ENCODE measurements at places on chromosomes 1 and 21.

GRCh38 chr1:230790026-230790425, 42.8 kb downstream of the CAPN9 start:
- DNase-seq: no peak

GRCh38 chr1:184404727-184405027, 17.8 kb downstream of the C1orf21 start:
- no peak for DNase-seq

GRCh38 chr1:207844371-207844770, 66.6 kb downstream of the CD34 start:
- DNase-seq: no peak

GRCh38 chr1:202807926-202808757, at the start of gene KDM5B:
Gene KDM5B (minus strand): TSS chr1:202808421. CDS start chr1:202808305, 116 bp downstream.
- DNase-seq: peak; percentile 66

GRCh38 chr1:237139732-237140131, 97.7 kb downstream of the RYR2 start:
- DNase-seq: no peak

GRCh38 chr1:218835609-218836008, 338.1 kb upstream of the LYPLAL1 start:
- DNase-seq: no peak

GRCh38 chr1:96333522-96334235, 387.9 kb upstream of the PTBP2 start:
- no peak for DNase-seq

GRCh38 chr1:68081775-68082283, 31.4 kb upstream of the DIRAS3 start:
- DNase-seq: no peak

DNA sequence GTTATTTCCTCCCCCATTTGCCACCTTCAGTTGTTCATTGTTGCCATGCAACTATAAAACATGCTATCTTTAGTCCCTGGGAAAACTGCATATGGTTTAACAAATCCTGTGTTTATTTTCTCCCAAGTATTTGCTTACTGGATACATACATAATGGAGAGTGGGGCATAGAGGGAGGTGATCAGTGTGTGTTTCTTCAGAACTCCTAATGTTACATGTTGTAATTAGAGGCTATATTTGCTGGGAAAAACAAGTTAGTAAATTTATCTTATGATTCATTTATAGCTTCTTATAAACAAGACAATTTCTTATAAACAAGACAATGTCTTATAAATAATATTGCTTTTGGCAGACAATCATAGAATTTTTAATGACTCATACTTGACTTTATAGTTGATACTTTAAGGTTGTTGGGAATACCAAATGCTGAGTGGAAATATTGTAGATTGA, 7.3 kb upstream of the GIPC2 start:
- no peak for DNase-seq

GRCh38 chr1:62953633-62954032, 169.7 kb downstream of the ATG4C start:
- no peak for DNase-seq

DNA sequence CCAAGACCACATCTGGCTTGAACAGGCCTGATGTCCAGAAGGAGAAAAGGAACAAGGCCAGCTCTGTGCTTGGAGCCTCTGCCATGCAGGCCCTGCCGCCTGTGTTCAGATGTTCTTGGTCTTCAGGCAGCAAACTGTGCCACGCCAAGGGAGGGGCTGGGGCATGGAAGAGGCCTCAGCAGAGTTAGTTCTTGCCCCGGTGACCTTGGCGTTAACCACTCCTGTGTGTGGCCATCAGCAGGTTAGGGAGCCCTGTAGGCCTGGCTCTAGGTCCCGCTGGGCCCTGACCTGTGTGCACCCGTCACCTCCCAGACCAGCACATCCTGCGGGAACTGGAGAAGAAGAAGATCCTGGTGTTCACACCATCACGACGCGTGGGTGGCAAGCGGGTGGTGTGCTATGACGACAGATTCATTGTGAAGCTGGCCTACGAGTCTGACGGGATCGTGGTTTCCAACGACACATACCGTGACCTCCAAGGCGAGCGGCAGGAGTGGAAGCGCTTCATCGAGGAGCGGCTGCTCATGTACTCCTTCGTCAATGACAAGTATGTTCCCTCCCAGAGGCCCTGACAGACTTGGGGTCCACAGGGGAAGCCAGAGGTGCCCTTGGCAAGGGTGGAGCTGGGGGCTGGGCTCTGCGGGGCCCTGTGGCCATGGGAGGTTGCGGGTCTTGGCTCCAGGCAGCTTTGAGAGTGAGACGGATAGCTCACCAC, 7.1 kb downstream of the ZC3H12A start:
- DNase-seq: no peak

- DNase-seq: peak; percentile 64
Measured at GRCh38 chr1:179298952-179299351, 5.4 kb downstream of the SOAT1 start.

DNA sequence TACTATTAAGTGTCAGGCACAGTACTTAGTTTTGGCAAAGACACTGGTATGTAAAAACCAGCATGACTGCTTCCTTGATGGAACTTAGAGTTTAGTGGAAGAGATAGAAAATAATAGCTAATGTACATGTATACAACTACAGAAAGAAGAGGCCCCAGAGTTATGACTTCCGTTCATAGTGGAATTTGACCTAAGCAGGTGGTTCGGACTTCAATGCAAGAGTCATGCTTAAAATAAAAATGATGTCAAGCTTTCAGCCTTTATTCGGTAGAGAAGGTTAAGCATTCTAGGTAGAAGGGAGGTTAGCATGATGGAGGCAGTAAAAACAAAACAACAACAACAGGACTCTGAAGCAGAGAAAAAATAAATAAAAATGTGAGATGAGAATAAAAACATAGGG, 165.9 kb downstream of the KCNT2 start:
- no peak for DNase-seq

DNA sequence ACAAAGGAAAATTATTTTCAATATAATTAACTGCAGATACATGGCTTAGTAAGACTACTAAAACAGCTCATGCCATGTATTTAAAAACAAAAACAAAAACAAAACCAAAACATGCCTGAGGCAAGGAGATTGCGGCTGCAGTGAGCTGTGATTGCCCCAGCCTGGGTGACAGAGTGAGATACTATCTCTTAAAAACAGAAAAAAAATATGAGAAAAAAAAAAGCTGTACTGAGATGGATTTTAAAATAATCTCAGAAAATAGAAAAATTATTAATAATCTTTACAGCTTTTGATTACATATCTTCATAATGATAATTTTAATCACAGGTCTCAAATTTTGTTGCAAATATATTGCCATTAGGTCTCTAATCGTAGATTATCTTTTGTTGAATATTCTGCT, 24.0 kb upstream of the LIN9 start:
- no peak for DNase-seq

GRCh38 chr21:23099185-23099584, 2101.0 kb downstream of the NCAM2 start:
- no peak for DNase-seq

DNA sequence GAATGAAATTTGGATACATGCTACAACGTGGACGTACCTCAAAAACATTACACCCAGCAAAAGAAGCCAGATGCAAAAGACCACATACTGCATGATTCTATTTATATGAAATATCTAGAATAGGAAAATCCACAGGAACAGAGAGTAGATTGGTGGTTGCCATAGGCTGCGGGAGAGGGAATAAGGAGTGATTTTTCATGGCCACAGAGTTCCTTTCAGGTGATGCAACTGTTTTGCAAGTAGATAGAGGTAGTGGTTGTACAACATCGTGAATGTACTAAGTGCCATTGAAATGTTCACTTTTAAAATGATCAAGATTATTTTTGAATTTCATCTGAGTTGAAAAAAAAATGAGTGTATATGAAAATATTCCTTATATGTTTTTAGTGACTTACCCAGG, 115.3 kb upstream of the RUNX1 start:
- no peak for DNase-seq

DNA sequence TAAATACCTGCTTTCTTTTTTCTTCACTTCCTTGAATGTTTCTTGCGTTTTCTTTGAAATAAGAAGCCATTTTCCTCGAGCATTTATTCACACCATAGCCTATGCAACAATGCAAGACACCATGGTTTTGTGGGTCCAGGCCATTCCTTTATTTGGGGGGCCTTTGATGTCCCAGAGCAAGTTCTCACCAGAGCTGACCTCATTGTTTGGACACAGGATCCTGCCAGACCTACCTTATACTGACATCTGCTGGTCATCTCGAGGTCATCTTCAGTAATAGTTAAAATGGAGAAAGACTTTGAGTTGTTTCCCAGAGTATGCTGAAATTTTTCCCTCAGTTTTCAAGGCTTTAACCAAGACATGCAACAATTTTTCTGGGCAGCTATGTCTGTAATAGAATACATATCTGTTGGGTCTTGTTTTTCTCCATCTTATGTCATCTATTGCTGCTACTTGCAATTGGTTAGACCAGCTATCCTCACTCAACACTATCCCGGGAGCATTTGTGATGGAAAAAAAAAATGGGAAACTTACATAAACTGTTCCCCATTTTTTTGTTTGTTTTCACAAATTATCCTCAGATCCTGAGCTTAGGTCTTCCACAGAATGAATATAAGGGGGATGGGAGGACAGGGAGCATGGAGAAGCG, 34.0 kb upstream of the BACE2 start:
- no peak for DNase-seq

GRCh38 chr1:43073490-43074230, 98.4 kb downstream of the EBNA1BP2 start:
- DNase-seq: peak; percentile 82

GRCh38 chr21:15124731-15125130, 59.9 kb upstream of the NRIP1 start:
- no peak for DNase-seq

- no peak for DNase-seq
Measured at GRCh38 chr21:38830671-38831525, 25.2 kb downstream of the ETS2 start.

- no peak for DNase-seq
Measured at GRCh38 chr1:41322101-41322661, 39.1 kb upstream of the FOXO6 start.

DNA sequence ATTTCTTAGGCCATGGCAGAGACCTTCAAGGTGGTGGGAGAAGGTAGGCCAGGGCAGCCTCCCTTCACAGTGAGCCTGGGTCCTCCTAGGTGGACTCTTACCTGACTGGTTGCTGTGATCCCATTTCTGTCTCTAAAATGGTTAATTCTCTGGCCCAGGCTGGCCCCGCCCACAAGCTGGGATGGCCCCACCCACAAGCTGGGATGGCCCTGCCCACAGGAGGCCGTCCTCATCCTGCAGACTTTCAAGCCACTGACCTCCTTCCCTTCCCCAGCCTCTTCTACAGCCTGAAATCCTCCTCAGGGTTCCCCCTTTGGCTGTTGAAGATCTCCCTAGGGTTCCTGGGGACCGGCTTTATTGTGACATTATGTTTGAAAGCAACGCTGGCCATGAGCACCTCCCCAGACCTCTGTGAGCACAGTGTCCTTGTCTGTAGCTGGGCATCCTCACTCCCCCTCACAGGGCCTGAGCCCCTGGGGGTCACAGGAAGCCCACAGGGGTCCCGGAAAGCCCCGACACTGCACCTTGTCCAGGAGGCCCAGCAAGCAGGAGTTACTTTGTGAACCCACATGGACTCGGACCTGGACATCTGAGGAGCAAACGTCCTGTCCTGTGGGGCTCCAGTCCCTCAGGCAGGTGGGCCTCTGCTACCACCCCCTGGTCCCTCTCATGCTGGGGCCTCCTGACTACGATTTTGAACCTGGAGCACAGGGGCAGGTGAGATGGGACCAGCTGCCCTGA, 621.7 kb downstream of the MATN1 start:
- DNase-seq: no peak

DNA sequence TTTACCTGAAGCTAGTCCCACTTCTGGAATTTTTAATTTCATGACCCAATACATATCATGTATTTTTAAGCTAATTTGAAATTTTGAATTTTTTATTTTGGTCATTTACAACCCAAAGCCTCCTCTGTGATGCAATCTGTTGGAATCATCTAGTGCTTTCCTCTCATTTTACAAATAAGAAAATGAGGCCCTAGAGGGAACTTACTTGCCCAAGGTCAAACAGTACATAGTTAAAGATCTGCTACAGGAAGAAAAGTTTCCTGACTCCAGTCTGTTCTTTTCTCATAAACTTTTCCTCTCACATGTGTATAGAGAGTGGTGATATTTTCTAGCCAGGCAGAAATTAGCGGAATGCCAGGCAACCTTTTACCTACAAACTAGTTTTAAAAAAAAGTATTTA, 59.3 kb upstream of the DPT start:
- DNase-seq: no peak

GRCh38 chr21:34801519-34802132, 132.8 kb downstream of the CLIC6 start:
- peak; percentile 38 for DNase-seq

DNA sequence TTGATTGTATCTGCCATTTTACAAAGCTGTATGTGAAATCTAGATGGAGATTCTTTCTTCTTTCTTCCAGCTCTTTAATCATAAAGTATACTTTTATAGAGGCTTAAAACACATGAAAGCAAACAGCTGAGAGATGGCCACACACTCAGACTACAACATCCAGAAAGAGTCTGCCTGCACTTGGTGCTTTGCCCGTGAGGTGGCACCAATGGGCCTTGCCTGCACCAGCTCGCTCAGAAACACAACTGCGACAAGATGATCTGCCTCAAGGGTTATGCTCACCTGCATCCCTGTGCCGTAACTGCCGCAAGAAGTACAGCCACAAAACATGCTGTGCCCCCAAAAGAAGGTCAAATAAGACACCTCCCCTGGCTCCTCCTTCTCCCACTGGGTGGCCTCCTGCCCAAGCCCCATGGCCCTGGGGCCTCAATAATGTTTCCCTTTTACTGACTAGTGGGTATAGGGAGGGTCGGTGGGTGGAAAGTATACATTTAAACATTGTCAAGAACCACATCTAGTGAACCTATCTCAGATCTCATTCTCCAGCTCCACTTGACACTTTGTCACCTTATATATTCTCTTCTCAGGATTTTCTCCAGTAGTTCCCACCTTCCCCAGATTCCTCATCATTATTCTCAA, 66.7 kb upstream of the ANGPTL3 start:
- DNase-seq: peak; percentile 2

DNA sequence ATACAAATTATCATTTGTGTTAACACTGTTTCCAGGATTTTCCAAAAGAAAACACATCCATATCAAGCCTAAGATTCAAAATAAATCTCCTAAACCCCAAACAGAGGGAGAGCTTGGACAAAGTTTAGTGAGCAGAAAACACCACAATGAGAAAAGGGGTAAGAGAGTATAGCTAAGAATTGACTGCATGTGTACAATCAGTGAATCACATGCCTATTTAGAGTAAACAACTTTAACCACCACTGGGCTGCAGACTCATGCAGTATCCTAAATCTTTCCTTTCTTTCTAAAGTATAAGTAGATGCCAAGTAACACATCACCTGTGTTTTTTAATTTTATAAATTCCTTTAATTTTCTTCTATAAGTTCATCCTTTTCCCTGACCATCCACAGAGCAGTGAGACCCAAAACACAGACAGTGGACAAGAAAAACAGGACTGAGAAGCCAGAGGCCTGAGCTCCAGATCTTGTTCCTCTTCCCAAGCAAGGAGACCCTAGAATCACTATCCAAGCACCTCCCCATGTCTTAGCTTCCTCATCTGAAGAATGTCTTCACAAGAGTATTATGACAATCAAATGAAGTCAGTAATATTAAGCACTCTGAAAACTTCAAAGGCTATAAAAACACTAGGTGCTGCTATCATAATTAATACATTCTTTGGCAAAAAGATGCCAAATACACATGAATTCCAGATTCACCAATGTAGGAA, 93.1 kb downstream of the VAV3 start:
- DNase-seq: no peak

- DNase-seq: no peak
Measured at GRCh38 chr1:190436615-190437014, 41.0 kb downstream of the BRINP3 start.

- no peak for DNase-seq
Measured at GRCh38 chr1:8889925-8890785, 11.7 kb upstream of the ENO1 start.
